ENCODE measurements at places on chromosomes 12 and 14.

DNA sequence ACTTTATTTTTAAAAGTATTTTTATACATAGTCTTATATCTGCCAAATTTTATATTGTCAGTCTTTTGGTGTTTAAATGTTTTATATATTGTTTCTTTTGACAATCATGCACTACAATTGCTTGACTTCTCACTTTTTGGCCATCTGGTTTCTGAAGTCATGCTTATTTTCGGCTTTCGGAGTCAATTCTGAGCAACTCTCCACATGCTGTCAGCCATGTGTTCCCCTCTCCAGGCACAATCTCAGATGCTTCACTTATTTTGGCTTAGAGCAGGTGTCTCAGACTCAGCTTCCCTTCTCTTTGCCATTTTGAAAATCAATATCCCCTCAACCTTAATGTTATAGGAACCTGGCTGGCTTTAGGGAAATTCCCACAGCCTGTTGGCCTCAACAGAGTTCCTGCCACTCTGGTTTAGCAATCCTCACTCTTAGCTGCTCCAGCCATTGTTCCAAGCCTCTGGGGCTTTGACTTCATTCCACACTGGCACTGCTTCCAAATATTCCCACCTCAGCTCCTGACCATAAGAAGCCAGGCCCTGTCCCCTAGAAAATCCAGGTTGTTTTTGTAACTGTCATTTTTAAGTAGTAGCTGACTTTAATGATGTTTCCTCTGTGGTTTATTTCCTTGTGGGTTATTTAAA lies 125.5 kb upstream of the FAR2 start:
- DNase-seq, result no peak

DNA sequence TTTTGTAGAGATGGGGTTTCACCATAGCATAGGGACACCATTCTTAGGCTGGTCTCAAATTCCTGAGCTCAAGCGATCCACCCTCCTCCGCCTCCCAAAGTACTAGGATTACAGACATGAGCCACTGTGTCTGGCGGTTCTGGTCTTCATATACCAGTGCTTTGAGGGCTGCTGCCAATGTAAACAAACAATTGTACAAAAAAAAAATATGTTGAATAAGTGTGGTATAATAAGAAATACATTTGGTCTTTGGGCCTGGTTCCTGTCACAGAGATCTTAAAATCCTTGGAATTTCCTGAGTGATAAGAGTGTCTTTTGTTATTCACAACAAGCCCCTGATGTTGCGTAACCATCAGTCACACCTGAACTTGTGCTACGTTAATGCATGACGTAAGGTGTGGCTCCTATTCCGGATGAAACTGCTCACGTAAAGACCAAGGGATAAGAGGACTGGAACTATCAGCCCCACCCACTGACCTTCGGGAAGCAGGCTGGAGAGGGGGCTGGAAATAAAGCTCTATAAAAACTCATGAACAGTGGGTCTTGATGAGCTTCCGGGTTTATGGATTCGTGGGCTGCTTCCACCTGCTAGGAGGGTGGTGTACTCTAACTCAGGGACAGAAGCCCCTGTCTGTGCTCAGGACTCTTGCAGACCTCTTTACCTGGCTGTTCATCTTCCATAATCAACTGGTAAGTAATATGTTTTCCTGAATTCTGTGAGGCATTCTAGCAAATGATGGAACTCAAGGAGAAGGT lies 16.5 kb upstream of the RIMKLB start:
- DNase-seq, result no peak

GRCh38 chr12:47107926-47108325 lies 28.2 kb upstream of the AMIGO2 start:
- no peak for DNase-seq

- DNase-seq, result no peak
Measured at GRCh38 chr12:87020071-87020470, 763.9 kb upstream of the MGAT4C start.

DNA sequence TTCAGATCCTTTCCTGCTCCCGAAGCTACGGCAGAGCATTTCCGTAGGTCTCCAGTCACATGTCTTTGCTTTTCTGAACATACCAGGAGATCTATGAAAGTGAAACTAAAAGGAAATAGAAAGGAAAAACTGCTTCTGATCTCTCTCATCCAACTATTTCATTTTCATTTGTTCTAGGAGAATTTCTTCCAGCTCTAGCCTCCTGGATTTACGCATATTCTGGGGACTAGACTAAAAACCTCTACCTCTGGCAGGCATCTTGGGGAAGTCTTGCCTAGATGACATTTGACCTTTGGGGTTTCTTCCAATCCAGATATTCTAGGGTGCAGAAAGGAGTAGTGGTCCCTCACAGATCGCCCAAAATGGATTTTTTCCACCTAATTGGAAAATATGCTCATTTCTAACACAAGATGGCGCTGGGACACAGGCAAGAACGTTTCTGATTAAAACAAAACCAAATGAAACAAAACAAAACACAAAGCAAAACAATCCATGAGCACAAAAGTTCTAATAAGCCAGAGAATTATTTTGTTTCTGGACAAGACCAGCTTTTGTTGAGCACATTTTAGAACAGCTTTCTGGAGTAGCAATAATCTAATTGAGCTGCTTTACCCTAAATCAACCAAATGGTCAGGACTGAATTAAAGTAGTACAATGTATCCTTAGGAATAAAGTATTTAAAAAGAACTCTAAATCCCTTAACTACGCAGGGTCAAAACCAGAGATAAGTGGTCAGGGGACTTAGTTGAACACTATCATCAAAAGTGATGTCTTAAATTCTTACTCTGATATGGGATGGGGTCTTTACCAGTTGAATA lies 12.3 kb upstream of the PARP11 start:
- peak; percentile 11 for DNase-seq

GRCh38 chr12:57118711-57119271 lies 7.6 kb upstream of the STAT6 start:
- no peak for DNase-seq

DNA sequence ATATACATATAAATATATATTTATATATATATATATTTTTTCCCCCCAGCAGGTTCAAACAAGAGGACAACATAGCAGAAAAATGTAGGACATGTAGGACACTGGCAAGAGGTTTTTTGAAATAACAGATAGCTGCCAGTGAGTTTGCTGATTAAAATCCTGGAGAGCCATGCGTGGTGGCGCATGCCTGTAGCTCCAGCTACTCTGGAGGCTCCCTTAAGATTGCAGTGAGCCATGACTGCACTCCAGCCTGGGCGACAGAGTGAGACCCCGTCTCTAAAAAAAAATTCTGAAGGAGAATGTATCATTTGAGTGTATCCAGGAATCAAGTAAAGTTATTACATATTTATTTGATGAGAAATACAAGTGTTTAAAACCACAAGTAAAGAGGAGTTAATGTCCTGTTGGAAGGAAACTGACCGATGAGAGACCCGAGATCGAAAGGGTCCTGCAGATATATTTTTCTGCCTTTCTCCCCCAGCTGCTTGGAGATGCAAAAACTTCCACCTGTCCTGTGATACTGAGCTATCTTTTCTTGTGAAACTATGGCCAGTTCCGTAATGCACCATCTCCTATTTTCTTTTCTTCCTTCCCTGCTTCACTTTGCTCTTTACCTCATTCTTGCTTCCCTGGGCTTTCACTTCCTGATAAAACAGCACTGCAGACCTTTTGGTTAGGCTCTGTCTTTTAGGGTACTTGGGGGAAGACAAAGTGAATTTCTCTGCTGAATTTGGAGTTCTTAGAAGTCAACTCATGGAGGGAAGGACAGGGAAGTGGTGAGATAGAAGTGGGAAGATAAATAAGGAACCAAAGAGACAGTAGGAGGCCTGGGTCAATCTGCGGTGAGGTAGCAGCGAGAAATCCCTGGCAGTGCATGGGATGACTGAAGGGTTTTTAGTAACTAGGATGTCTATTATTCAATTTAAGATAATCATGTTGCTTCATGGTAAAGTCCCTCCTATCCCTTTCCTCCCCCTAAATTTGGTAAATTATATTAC lies 41.2 kb upstream of the SLC2A13 start:
- no peak for DNase-seq

GRCh38 chr14:102046337-102047278 lies 40.2 kb downstream of the HSP90AA1 start:
- no peak for DNase-seq

DNA sequence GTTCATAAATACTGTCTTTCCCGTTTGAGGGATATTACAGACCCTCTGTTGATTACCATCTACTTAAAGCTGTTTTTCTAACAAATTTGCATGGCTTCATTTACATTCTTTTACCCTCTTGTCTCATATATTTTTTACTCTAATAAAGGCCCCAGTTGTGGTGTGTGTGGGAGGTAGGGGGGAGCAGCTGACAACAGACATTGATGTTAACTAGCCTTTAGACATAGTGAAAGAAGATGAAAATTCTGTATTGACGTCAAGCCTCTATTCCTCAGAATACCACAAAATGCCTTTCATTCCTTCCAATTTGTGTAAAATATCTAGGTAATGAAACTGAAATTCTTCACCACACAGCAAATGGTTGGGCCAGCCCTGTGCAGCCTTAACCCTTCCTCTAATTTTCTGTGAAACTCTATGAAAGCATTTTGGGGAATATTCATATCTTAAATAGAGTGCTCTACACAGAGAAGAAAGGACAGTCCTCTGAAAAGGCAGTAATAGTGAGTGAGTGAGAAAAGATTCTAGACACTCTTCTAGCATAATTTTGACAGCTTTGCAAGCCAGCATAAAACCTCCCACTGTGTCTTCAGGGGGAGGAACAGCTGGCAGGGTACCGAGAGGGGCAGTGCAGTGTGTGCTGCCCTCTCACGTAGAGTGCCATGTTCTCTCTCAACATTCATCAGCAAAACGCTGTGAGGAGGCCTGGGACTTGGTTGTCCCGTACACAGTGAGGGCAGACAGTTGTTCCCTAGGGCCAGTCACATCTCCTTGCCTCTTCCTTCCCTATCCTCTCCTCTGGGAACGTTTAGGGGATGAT lies 20.1 kb upstream of the CERS5 start:
- DNase-seq, result peak; percentile 61

DNA sequence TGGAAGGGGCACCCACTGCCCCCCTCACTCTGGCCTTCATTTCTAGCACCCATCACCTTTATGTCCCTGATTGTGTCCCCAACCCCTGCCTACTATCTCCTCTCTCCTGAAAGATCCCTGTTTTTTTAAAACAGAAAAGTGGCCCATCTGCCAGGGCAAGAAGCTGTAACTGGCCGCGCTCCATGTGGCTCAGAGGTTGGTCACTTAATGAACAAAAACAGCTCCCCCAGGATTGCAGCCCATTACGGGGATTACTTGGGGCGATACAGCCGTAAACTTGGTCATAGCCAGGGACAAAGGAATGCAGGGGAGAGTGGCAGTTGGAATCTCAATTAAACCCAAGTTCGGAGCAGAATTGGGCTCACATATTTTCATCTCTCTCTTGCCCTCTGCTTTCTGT lies 34.8 kb upstream of the VSX2 start:
- DNase-seq, result no peak

All from T-helper 1 cell (primary cell).